ENCODE measurements at places on chromosomes 1 and 21.
A peak's percentile ranks its signal among the peaks of the same experiment; 100 is the strongest.

DNA sequence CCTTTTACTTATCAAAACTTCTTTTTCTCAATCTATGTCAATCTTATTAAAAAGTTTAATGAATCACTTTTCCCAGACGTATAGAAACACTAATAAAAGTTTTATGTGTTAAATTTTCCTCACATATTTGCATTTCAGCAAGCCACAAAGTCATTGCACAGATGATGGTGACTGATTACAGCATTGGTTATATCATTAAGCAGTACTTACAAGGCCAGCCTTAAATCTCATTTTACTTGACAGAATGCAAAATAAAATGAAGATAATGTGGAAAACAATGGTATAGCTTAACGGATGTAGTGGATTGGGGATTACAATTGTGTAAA is 39.5 kb downstream of the TMEM200B start:
- no peak for DNase-seq

DNA sequence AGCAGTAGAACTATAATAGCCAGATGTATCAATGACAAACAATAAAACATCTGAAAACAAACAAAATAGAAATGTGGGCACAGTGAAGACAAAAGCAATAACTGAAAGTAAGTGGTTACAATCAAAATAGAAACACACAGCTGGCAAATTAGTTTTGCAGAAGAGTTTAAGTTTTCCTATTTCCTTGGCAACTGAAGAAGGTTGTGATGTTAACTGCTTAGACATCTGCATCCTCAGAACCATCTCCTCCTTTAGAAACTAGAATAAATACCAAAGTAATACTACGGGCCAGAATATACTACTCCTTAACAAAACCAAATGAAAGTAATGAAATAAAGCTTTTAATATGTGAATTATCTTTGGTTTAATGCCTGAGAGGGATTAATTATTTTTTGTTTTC is 605.5 kb downstream of the LTN1 start:
- DNase-seq, result no peak

- DNase-seq, result no peak
Measured at GRCh38 chr1:19465123-19465522, 20.2 kb downstream of the CAPZB start.

DNA sequence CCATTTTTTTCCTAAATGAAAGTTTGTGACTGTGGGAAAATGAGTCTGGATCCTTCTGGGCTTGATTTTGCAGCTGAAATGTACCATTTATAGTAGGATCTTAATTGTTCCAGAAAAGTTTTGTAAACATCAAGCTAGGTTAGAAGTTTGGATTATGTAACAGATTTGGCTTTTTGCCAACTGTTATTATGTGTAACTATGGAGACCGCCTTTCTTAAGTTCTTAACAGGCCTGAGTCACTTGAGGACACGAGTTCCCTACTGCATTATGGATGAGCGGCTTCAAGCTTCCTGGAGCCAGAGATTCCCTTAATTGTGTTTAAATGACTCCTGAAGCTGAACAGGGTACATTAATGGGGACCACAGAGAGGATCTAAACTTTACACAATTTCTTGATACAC is 22.2 kb downstream of the SLC25A33 start:
- no peak for DNase-seq

DNA sequence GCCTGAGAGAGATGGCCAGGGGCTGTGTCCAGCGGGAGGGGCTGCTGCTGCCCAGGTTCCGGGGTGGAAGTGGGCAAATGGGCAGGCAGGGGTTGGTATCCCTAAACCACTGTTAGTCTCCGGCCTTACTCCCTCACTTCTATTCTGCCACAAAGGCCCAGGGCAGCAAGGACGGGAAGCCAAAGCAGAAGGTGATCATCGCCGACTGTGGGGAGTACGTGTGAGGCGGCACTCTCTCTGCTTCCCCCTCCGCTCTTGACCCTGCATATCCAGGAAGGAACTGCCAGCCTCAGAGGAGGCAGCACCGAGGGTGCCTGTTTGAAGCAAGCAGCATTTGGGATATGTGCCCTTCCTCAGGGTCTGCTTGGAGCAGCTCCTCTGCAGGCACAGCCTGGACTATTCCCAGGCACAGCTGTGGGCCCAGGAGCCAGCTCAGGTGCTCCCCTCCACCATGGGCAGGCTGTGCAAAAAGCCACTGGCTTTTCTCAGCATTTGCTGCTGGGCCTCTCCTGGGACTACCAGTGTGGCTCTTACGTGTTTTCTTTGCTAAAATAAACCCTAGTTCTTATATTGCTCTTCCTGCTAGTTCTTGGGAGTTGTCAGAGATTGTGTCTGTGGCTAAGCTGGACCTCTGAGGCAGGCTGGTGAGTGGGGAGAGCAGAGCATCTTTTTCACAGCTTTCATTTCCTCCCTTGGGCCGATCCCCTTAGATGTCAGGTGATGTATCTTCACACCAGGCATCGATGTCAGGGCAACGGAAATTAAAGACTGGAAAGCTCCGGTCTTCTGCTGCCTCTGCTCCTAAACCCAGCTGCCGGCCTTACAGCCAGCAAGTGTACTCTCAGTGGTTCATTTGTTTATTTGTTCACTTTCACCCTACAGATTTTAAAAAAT is 14.7 kb downstream of the PPIE start:
- no peak for DNase-seq

- DNase-seq, result no peak
Measured at GRCh38 chr1:208156741-208157140, 87.4 kb downstream of the PLXNA2 start.

DNA sequence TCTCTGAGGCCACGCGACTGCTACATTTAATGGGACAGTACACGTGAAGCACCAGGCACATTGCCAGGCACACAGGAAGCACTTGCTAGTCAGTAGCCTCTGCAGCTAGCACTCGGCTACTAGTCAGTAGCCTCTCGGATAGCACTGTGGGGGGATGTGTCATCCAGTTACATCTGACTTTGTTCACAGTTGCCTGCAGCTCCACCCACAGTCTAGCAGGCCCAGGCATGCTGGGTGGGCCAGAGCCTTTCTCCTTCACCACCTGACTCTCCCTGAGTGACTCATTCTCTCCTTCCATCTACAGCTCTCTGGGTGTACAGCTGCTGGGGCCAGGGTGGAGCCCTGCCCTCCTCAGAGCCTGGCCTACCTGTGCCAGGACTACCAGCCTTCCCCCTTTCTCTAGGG is 51.5 kb downstream of the PTPRF start:
- DNase-seq, result peak; percentile 36

DNA sequence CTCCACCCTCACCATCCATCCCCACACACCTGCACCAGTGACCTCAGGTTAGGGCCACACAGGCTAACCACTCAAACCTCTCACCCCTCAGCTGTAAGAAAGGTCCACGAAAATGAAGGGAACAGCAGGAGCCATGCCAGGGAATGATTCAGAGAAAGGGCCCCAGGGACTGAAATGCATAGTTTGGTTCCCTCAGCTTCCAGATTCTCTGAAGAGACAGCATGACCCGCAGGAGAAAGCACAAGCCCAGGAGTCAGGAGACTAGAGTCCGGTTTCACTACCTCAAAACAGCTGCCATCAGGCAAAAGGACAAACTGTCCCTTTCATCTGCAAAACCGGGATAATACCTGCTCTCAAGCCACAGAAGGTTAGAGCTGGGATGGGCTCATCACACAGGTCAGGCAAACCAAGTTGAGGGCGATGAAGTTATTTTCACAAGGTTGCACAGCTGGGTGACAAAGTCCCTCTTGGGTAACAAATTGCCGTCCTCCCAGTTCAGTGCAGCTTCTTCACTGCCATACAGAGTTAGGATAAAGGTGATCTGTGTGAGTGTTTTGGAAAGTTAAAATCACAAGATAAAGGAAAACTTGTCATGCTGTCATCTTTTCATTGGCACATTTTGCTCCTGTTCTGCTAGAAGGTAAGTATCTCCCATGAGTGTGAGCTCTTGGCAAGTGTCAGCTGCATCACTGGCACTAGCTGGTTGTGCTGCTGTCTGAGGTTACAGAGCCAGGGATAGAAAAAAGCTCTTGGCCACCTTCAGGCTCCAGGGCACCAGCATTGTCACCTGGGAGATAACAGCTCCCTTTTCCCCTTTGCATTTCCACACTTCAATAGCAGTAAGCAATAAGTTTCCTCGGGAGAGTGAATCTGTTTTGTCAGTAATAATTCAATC is 120.4 kb downstream of the KCNH1 start:
- no peak for DNase-seq

DNA sequence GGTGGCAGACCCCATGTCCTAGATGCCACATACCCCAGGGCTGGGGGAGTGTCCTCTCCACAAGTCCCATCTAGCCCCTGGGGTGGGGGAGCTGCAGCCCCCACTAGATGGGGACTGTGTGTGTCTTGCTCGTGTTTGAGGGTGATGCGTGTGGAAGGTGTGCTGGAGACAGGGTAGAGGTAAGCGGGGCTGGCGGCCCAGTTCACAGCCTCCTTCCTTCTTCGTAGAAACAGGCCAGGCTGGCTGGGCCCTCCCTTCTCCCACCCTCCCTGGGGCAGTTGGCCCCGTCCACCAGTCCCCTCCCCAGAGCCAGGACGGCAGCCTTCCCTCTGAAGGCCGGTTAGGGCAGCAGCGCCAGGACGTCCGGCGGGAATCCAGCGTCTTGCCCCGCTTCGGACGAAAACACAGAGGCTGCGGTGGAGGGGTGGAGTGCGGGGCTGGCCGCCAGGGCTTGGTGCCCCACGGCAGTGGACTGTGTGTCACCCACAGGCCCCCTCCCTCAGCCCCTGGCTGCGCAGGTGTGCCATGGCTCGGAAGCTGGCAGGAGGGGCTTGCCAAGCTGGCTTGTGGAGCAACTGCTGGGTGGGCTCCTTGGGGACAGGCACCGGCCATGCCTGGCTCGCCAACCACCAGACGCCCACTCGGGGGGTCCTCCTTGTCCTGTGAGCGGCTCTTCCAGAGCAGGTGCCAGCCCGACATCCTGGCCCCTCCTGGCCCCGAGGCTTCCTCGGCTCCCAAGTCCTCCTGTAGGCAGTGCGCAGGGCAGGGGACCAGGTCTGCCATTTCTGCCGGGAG is 3.6 kb downstream of the PRDM16 start:
- DNase-seq, result no peak

- DNase-seq, result no peak
Measured at GRCh38 chr1:180175806-180176205, 21.1 kb downstream of the QSOX1 start.

GRCh38 chr1:245588116-245588639 is 433.4 kb downstream of the KIF26B start:
- no peak for DNase-seq

DNA sequence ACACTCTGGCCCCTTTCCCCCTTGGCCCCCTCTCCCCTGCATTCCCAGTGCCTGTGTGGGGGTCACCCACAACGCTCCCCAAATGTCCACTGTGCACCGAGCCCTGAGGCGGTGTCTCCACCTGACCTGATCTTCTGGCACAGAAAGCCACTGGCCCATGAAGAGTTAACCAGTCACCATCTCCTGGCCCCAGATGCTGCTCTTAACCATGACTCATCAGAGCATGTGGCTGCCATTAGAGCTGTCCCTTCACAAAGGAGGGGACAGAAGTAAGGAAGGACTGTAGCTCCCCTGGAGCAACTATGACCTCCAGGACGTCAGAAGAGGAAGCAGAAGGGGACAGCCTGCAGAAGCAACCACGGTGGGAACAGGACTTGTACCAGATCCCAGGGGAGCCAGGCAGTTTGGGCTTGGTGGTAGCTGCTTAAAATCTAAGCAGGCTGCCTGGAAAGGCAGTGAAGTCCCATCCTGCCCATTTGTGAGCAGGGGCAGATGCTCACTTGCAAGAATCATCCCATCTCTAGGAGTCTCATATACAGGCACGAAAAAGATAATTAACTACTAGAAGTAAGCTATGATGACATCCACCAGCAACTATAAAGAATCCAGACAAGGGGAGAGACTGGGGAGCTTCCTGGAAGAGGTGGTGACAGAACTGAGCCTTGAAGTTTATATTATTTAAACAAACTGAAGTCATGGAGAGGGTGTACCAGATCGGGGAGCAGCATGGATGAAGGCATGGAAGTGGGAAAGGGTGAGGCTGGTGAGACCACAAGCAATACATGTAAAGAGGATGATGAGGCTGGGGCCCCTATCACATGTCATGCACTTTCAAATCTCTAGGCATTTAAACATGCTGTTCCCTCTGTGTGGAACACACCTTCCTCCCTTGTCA is 1.1 kb upstream of the TTC39A start:
- no peak for DNase-seq

DNA sequence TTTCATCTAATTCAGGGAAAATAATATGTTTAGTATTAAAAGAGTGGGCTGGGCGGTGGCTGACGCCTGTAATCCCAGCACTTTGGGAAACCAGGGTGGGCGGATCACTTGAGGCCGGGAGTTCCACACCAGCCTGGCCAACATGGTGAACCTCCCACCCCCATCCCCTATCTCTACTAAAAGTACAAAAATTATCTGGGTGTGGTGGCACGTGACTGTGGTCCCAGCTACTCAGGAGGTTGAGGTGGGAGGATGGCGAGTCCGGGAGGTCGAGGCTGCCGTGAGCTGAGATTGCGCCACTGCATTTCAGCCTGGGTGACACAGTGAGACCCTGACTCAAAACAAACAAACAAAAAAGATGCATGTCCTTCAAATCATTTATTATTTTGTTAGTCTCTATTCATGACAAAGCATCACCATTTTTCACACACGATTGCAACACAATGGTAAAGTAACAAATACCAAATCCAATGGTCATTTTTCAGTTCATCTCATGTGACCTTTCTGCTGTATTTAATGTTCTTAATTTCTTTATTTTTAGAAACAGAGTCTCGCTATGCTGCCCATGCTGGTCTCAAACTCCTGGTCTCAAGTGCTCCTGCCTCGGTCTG is 1.0 kb downstream of the MSH4 start:
- no peak for DNase-seq

DNA sequence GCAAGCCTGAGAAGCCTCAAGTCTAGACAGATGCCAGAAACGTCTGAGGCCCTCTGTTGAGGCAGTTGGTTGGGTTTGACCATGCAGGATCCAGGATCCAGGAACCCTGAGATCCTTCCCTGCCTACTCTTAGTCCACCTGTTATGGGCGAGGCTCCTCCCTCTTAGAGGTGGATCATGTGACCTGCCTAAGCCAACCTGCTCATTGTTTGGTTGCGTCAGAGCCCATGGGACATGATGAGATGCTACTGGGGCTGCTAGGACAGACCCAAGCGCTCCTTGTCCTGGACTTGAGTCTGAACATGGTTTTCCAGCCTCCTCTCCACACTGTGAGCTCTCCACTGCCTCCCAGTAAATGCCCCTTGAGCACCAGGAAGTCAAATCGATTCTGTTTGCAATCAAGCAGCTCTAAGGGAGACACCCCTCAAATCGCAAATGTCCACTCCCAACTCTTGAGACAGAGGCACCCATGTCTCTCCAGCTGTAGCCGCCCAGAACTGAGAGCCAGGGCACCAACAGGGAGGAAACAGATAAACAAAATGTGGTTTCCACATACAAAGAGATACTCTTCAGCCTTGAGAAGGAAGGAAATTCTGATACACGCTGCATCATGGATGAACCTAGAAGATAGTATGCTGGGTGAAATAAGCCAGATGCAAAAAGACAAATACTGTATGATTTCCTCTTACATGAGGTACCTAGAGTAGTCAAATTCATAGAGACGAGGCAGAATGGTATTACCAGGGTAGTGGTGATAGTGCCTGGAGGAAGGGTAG is 31.7 kb upstream of the WNT4 start:
- no peak for DNase-seq

- no peak for DNase-seq
Measured at GRCh38 chr1:224635356-224635755, 19.2 kb downstream of the CNIH3 start.

Measured in stimulated activated CD4-positive, alpha-beta T cell treated with anti-CD3 and anti-CD28 coated beads, Interleukin-2, amount 100 ng/mL, for 4 hours (primary cell).